ENCODE measurements at places on chromosomes 1 and 21. TPM values are rescaled to one million over a fixed set of nuclear protein-coding genes. Genes with fewer than 3 reads are reported as not detected.

DNA sequence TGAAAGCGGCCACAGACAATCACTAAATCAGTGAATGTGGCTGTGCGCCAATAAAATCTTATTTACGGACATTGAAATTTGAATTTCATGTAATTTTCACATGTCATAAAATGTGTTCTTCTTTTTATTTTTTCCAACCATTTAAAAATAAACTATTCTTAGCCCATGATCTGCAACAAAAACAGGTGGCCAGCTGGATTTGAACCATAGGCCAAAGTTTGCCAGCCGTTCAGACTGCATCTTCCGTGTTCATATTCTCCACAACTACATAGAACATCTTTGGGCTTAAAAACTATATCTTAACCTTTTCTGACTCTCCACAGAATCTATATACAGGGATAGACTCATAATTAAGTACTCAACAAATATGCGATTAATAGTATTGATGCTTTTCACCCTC, 81.2 kb upstream of the RALGPS2 start:
- no peaks in the 10 kb centered on the region for H3K27me3 ChIP-seq
- DNase-seq = no peak
- H3K4me1 ChIP-seq = peaks cover 8% of the 10 kb centered on the region
- H3K36me3 ChIP-seq = no peaks in the 10 kb centered on the region

DNA sequence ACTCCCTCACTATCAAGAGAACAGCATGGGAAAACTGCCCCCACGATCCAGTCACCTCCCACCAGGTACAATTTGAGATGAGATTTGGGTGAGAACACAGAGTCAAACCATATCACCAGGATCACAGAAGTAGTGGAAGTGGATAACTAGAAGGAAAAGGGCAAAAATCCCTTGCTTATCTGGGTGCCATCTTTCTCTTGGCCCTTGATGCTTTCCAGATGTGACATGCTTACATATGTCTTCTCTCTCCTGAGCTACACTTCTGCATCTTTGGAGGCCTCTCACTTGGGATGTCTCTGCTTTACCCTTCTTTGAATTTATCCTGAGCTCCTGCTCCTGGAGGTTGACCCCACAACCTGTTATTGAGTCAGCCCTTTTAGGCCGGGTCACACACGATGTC, 57.6 kb upstream of the APOBEC4 start:
- no peaks in the 10 kb centered on the region for H3K27me3 ChIP-seq
- H3K36me3 ChIP-seq = no peaks in the 10 kb centered on the region
- no peaks in the 10 kb centered on the region for H3K4me1 ChIP-seq
- no peak overlapping the region for H3K27ac ChIP-seq

GRCh38 chr1:27968692-27969091, 8.9 kb downstream of the XKR8 start:
- no peak overlapping the region for H3K4me3 ChIP-seq
- H3K27me3 ChIP-seq = no peaks in the 10 kb centered on the region
- peak; percentile 60 for DNase-seq
- H3K4me1 ChIP-seq = peaks cover 31% of the 10 kb centered on the region
- H3K36me3 ChIP-seq = peaks cover 43% of the 10 kb centered on the region
- peak overlapping the region; percentile 43 for H3K27ac ChIP-seq

- no peaks in the 10 kb centered on the region for H3K36me3 ChIP-seq
- no peak overlapping the region for H3K27ac ChIP-seq
- peaks cover 10% of the 10 kb centered on the region for H3K4me1 ChIP-seq
- peaks cover 27% of the 10 kb centered on the region for H3K27me3 ChIP-seq
- H3K4me3 ChIP-seq = no peak overlapping the region
These were observed 2.5 kb upstream of the UMODL1 start for GRCh38 chr21:42068592-42068991.

DNA sequence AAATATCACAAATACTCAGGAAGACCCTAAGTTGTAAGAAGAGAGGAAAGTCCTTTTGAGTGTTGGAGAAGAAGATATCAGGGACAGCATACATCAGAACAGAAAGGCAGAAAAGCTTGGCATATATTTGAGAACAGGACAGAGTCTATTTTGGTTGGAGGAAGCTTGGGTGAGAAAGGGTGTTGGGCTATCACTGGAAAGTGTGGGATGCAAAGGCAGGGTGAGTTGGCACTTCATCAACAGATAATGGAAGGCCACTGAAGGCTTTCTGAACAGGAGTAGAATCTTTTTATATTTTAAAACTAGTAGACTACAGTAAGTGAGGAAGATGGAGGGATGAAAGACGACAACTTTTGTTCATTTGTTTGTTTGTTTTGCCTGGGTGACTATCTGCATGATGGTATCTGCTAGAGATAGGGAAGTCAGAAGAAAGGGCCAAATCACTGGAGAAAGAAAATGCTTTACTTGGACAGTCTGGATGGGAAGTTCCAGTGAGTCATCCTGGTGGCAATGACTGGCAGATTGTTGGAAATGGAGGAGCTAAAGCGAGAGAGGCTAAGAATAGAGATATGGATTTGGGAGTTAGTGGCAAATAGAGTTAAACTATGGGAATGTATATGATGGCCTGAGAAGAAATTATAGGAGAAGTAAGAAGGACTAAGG, 33.7 kb upstream of the KCNA2 start:
- DNase-seq = peak; percentile 14
- no peaks in the 10 kb centered on the region for H3K36me3 ChIP-seq
- H3K27me3 ChIP-seq = peaks cover 61% of the 10 kb centered on the region

GRCh38 chr1:150001415-150001814, 9.1 kb downstream of the OTUD7B start:
- H3K27ac ChIP-seq = peak overlapping the region; percentile 13
- H3K4me3 ChIP-seq = no peak overlapping the region
- peaks cover 46% of the 10 kb centered on the region for H3K36me3 ChIP-seq

GRCh38 chr1:182229921-182230491, 161.6 kb downstream of the GLUL start:
- no peak overlapping the region for H3K4me3 ChIP-seq
- H3K36me3 ChIP-seq = no peaks in the 10 kb centered on the region
- no peaks in the 10 kb centered on the region for H3K27me3 ChIP-seq
- H3K27ac ChIP-seq = no peak overlapping the region
- H3K4me1 ChIP-seq = peaks cover 11% of the 10 kb centered on the region

DNA sequence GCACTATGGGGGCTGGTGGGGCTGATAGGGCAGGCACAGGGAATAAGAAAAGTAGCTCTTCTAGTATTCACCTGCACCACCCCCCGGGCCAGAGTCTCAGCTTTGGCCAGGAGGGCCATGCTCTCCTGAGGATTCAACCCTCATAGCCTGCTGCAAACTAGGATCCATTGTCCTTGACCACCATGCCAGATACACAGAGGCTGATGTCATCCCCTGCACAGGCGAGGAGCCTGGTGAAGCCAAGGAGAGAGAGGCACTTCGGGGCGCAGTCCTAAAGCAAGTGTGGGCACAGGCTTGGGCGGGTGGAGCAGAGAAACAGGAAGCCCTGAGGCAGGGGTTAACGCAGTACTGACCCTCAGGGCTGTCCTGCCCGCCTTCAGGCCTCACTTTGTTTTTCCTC, 29.5 kb downstream of the TMEM53 start:
- H3K27me3 ChIP-seq = no peaks in the 10 kb centered on the region
- no peak for DNase-seq
- H3K36me3 ChIP-seq = peaks cover 73% of the 10 kb centered on the region
- no peak overlapping the region for H3K27ac ChIP-seq

DNA sequence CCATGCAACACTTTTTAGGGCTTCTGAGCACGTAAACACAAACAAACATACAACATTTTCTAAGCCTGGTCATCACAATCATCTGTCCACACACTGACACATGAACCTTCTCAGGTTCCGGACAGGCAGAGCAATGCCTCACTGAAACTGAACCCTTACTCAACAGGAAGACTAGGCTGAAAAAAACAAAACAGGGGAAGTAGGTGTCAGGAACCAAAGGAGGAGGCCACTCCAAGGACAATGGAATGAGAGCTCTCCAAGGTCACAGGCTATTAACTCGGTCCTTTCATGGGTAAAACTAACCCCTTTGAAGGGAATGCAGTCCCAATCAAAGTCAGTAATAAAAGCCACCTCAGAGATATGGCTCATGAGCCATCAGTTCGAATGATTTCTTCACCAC, 76.6 kb downstream of the FAM78B start:
- H3K4me1 ChIP-seq = no peaks in the 10 kb centered on the region
- H3K27ac ChIP-seq = no peak overlapping the region
- DNase-seq = no peak
- no peak overlapping the region for H3K4me3 ChIP-seq

DNA sequence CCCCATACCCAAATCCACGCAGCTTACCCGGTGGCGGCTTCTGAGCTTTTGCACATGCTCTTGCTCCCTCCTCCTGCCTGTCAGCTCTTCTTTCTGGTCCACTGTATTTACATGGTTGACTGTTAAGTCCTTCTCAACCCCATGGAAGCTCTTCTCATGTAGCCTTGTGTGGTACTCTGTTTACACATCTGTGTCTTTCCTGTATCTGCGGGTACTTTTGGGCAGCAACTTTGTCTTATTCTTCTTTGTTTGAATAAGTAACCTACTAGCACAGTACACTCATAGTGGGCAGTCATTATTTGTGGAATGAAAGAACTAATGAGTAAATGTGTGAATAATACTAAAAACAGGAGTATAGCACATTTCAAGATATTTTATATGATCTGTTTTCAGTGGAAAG, 88.5 kb upstream of the GPR88 start:
- H3K4me3 ChIP-seq = no peak overlapping the region
- H3K36me3 ChIP-seq = no peaks in the 10 kb centered on the region
- no peak overlapping the region for H3K27ac ChIP-seq
- no peak for DNase-seq
- H3K27me3 ChIP-seq = no peaks in the 10 kb centered on the region
- no peaks in the 10 kb centered on the region for H3K4me1 ChIP-seq

TMEM269 gene
- total RNA-seq = 0.17 TPM

- no peaks in the 10 kb centered on the region for H3K36me3 ChIP-seq
- DNase-seq = no peak
- no peaks in the 10 kb centered on the region for H3K4me1 ChIP-seq
- H3K4me3 ChIP-seq = no peak overlapping the region
- no peaks in the 10 kb centered on the region for H3K27me3 ChIP-seq
These were observed 14.6 kb upstream of the AHDC1 start for GRCh38 chr1:27618341-27619082.

DNA sequence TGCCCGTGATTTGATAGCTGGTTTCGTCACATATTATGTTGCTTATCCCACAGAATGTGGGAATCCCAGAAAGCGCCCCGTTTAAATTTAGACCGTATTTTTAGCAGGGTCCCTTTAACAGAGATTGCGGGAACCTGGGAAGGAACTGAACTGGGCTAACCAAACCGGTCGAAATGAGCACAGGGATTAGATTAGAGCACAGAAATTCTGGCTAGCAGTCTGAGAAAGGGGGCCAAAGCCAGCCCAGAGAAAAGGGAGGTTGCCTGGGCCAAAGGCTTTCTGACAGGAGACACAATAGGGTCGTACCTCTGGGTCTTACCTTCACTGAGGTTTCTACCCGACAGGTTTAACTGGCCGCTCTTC, 327 bp downstream of the LRRC40 start:
- peak overlapping the region; percentile 80 for H3K4me3 ChIP-seq
- peak overlapping the region; percentile 98 for H3K27ac ChIP-seq
- peaks cover 20% of the 10 kb centered on the region for H3K36me3 ChIP-seq
- peaks cover 36% of the 10 kb centered on the region for H3K4me1 ChIP-seq

DNA sequence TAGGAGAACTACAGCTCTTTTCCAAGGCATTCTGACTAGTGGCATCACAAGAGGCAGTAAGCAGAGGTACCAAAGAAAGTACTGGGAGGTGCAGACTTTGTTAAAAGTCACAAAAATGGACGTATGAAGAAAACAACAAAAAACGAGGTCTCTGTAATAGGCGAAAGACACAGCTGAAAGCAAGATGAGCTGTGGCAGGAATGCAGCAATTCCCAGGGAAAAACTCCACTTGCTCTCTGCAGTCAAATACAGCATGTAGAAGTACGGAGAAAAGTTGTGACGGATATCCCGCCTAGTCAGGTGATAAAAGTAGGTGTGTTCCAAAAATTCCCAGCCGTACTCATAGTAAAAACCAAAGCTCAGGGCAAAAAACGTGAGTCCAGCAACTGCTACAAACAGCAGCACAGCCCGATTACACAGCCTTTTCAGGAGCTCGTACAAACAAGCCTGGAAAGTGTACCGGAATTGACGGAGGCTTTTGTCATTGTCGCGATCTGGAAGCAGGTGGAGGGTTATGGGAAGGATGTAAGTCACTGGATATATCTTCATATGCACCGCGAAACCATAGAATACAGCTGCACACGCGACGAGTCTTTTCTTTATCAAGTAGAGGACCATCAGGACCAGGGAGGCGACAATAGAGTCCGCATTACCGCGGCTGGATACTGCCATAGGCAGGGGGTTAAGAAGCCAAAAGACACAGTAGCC, 979 bp downstream of the PIGM start:
- H3K27ac ChIP-seq = peak overlapping the region; percentile 60
- DNase-seq = peak; percentile 30
- peaks cover 24% of the 10 kb centered on the region for H3K4me1 ChIP-seq
- peaks cover 6% of the 10 kb centered on the region for H3K36me3 ChIP-seq
- no peaks in the 10 kb centered on the region for H3K27me3 ChIP-seq
- H3K4me3 ChIP-seq = peak overlapping the region; percentile 80

GRCh38 chr1:230120921-230121381, 53.9 kb downstream of the GALNT2 start:
- H3K27me3 ChIP-seq = no peaks in the 10 kb centered on the region
- H3K4me3 ChIP-seq = no peak overlapping the region
- DNase-seq = peak; percentile 72
- H3K4me1 ChIP-seq = peaks cover 54% of the 10 kb centered on the region

INAVA gene
- 25.1 TPM for total RNA-seq

DPT gene
- total RNA-seq = 1.9 TPM

DNA sequence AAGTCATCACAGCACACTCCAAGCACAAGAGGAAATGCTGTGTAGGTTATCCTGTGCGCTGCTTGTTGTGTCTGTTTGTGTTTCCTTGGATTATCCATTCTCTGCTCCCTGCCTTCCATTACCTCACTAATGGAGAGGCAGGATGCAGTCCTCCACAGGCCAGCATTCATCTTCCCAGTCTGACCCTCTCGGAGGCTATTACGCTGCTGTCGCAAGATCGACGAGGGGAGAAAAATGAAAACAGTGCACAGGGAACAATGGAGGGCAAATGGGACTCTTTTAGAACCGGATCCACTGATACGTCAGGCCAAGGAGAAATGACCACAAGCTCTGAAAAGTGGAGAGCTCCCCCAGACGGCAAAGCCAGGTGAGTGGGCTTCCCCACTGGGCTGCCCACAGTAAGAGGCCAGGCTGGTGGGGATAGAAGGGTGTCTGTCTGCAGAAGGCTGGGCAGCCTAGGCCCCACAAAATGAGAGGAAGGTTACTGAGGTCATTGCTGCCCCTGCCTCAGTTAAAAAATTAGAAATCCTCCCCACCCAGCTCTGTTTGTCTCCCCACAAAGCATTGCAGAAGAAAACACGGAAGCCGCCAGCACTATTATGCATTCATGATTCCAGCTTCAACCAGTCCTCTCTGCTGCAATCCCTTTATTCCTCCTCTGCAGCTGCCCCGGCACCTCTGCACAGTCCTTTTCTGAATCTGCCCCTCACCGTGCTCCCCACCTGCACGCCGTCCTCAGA, 21.7 kb downstream of the LRRN2 start:
- H3K4me1 ChIP-seq = no peaks in the 10 kb centered on the region
- H3K27ac ChIP-seq = no peak overlapping the region
- H3K4me3 ChIP-seq = no peak overlapping the region
- peaks cover 58% of the 10 kb centered on the region for H3K27me3 ChIP-seq
- DNase-seq = no peak

UQCRHL gene
- total RNA-seq = 1.7 TPM

GRCh38 chr1:245177071-245177900, 22.5 kb downstream of the KIF26B start:
- H3K27me3 ChIP-seq = no peaks in the 10 kb centered on the region
- DNase-seq = peak; percentile 49
- no peaks in the 10 kb centered on the region for H3K4me1 ChIP-seq
- no peak overlapping the region for H3K4me3 ChIP-seq

- H3K27me3 ChIP-seq = peaks cover 14% of the 10 kb centered on the region
- H3K4me3 ChIP-seq = no peak overlapping the region
- no peak for DNase-seq
- no peak overlapping the region for H3K27ac ChIP-seq
- H3K36me3 ChIP-seq = no peaks in the 10 kb centered on the region
- peaks cover 15% of the 10 kb centered on the region for H3K4me1 ChIP-seq
These were observed 6.2 kb upstream of the TMEM200B start for GRCh38 chr1:29129916-29130315.

PTGER3 gene
- not detected for total RNA-seq
